ENCODE measurements at places on chromosomes 6 and 20.
A peak's percentile ranks its signal among the peaks of the same experiment; 100 is the strongest.

DNA sequence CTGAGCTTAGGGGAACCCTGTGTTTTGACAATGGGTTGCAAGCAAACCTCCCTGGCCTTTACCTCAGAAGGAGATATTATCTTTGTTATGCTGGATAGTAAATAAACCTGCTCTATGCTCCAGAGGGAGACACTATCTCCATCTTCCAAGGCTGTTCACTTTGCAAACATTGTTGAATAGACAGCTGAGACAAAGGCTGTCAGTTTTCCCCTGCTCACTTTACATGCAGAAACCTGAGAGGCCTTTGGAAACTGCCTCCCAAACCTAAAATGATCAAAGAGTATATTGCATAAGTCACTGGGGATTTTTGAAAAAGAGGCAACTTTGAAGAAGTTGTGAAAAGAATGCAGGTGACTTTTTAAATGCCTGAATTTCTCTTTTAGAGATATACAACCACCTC lies 61.6 kb downstream of the MRAP2 start:
- DNase-seq, result no peak

- DNase-seq, result no peak
These were observed 198.5 kb upstream of the RSPO3 start for GRCh38 chr6:126919947-126920346.

GRCh38 chr6:101876431-101876830 lies 482.9 kb downstream of the GRIK2 start:
- no peak for DNase-seq

DNA sequence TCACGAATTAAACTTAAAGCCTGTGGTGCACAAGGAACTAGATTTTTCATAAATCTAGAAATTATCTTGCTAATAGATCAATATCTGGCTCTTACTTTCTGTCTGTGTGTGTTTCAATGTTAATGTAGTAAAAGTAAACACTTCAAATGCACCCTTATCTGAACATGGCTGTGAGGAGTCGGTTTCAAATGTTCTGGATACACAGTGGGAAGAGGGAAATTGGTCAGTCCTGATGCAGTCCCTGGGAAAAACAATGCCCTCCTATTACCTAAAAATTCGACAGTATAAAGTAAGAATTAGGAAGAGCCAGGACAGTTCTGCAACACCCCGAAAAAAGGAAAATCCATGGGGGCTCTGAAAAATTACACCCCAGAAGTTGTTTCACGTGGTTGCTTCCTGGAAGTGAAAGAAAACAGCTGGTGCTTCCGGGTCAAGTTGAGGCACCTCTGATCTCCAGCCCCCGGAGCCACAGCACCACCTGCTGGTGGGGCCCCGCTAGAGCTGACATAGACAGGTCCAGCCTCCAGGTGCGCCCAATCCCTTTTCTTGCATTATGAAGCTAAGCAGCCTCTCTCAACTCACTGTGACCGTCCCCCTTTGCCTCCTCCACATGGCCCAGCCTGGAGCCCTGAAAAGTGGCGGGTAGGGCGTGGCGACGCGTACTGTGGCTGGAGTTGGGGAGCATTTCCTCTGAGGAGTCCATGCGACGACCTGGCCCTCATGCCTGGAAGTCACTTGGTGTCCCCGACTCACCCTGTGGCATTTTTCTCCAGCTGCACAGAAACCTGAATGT lies 8.3 kb downstream of the SEMG2 start:
- peak; percentile 4 for DNase-seq

DNA sequence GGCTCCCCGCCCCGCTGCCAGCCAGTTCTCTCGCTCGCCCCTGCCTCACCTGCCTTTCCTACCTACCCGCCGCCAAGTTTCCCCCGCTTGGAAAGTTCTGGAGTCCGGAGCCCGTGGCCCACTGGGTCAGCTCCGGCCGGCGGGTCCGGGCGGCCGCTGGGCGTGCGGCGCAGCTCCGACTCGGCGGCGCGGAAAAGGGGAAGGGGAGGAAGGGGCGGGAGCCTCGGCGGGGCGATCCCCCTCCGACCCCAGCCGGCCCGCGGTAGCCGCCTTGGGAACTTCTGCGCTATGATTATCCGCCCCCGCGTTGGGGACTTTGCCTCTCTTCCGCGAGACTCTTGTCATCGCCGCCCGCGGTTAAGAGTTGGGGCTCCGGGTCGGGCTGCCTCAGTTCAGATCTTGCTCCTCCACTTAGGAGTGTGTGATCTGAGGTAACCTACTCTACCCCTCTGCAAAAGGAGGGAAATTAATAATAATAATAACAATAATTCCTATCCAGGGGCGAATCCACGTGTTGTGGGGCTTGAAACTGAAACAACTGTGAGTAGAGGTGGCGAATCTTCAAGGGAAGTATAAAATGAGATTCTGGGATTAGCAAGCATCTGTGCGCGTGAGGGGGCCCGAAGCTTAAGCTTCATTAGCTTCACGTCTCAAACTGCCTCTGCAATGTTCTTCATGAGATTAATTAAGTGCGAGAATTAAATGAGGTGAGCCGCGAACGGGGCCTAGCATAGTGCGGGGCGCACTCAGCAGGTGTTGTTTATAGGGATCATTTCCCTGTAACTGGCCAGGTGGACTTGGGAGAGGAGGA lies 30.8 kb downstream of the SF3B5 start:
- DNase-seq, result no peak

DNA sequence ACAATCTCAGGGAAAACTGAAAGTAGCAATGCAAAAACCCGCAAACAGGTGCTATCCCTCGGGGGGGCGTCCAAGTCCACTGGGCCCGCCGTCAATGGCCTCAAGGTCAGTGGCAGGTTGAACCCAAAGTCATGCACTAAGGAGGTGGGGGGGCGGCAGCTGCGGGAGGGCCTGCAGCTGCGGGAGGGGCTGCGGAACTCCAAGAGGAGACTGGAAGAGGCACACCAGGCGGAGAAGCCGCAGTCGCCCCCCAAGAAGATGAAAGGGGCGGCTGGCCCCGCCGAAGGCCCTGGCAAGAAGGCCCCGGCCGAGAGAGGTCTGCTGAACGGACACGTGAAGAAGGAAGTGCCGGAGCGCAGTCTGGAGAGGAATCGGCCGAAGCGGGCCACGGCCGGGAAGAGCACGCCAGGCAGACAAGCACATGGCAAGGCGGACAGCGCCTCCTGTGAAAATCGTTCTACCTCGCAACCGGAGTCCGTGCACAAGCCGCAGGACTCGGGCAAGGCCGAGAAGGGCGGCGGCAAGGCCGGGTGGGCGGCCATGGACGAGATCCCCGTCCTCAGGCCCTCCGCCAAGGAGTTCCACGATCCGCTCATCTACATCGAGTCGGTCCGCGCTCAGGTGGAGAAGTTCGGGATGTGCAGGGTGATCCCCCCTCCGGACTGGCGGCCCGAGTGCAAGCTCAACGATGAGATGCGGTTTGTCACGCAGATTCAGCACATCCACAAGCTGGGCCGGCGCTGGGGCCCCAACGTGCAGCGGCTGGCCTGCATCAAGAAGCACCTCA lies 166.3 kb downstream of the DTNBP1 start:
- DNase-seq, result no peak

GRCh38 chr6:168632694-168633093 lies 191.7 kb downstream of the SMOC2 start:
- no peak for DNase-seq

DNA sequence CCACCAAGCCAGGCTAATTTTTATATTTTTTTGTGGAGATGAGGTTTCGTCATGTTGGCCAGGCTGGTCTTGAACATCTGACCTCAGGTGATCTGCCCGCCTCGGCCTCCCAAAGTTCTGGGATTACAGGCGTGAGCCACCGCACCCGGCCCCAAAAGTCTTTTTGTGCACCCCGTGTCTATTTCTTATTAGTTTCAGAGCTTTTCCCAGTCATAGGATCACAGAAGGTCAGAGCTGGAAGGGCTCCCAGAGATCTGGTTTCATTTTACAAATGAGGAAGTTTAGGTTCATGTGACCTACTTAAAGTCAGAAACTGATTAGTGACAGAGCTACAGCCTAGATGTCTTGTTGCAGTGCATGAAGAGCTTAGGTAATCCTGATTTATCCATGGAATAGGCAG lies 1.6 kb upstream of the OGFRL1 start:
- DNase-seq, result no peak

GRCh38 chr6:18741741-18742140 lies 354.6 kb downstream of the RNF144B start:
- no peak for DNase-seq

DNA sequence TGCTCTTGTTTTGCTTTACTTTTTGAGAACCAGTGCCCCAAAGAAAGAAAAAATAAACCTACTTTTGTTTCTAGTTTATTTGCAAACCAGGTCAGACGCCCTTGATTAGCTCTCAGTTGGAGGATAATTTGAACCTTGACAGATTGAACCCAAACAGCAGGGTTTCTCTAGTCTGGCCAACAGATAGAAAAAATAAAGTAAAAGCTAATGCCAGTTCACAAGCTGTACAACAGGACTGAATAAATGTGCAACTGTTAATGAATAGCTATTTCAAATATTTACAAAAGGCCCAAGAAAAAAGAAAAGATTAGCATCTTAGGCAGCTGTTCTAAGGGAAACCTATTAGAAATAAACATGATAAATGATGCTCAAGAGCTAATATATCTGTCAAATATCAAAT lies 331.8 kb downstream of the CDKAL1 start:
- no peak for DNase-seq

DNA sequence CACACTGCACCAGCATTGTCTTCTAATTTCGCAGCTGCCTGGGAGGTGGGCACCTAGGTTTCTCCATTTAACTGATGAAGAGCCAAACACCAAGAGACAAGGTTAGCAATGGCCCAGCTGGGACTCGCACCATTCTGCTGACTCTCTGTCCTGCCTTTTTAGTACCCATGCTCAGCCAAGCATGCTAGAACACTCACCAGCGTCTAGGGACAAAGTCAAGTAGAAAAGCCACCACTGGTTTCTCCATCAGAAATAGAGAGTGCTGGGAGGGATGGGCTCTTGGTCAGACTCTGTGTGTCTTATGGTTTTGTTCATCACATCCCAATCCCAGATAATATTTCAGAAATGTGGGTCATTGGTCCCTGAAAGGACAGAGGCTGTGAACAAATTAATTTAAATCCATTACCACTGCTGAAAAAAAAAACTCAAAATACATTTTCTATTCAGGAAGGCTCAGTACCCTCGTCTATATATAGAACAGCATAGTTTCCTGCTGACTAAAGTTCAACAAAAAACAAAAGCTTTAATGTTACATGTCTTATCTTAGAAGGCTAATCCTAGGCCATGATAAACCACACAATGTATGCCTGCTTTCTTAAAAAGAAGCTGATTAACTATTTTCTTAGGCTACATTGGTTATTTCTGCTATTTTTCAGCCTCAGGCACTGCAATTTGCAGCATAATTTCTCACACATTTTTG lies 111.0 kb downstream of the TBC1D7 start:
- no peak for DNase-seq

All from stimulated activated CD4-positive, alpha-beta T cell treated with anti-CD3 and anti-CD28 coated beads, Interleukin-1b, Interleukin-23, amount 100 ng/mL, for 1 hour (primary cell).